Upper lobe of left lung (tissue), 6 donors: ENCODE measurements at places on chromosomes 12 and 14. TPM values are rescaled to one million over a fixed set of nuclear protein-coding genes. Genes with fewer than 3 reads are reported as not detected.

DNA sequence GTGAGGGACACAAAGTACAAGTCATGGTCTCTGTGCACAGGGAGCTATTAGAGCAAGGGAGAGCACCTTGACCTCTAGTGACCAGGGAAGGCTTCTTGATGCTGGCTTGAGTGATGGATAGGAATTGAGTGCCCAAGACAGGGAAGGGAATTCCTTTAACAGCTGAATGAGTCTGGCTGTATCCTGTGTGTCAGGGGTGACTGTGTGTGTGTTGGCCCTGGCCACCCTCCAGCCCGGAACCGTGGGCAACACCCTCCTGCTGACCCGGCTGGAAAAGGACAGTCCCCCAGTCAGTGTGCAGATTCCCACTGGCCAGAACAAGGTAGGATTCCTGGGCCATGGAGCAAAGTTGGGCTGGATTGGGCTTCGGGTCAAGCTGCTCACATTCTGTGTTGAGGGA, 5.5 kb upstream of the PFDN5 start:
- H3K4me3 ChIP-seq: no peak overlapping the region
- H3K27me3 ChIP-seq: no peaks in the 10 kb centered on the region
- H3K27ac ChIP-seq: no peak overlapping the region
- no peaks in the 10 kb centered on the region for H3K36me3 ChIP-seq

- H3K27ac ChIP-seq: no peak overlapping the region
- no peaks in the 10 kb centered on the region for H3K36me3 ChIP-seq
- no peak overlapping the region for H3K4me3 ChIP-seq
- H3K27me3 ChIP-seq: no peaks in the 10 kb centered on the region
- DNase-seq: peak; percentile 33
Measured at GRCh38 chr12:113086249-113087164, 30.0 kb downstream of the DTX1 start.

DNA sequence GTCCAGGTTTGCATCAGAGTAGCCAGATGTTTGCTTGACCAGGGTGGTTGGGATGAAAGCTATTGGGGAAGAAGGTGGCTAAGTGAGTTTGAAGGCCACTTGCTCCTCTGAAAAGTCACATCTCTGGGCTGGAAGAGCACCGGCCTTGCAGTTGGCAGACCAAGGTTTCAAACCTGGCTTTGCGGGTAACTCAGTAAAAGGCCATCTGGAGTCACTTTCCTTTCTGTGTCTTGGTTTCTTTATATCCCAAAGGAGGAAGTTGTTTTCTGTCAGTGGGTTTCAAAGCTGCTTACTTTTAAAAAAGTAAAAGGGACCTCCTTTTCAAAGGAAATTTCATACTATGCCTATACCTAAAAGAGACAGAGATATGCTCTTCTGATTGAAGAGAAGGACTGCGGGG, 26.2 kb upstream of the CMA1 start:
- H3K4me3 ChIP-seq: no peak overlapping the region
- no peaks in the 10 kb centered on the region for H3K36me3 ChIP-seq
- no peak overlapping the region for H3K27ac ChIP-seq

- no peaks in the 10 kb centered on the region for H3K27me3 ChIP-seq
- no peaks in the 10 kb centered on the region for H3K4me1 ChIP-seq
- no peak overlapping the region for H3K4me3 ChIP-seq
- no peaks in the 10 kb centered on the region for H3K36me3 ChIP-seq
- no peak overlapping the region for H3K27ac ChIP-seq
Measured at GRCh38 chr12:64976131-64976530, 145.0 kb downstream of the WIF1 start.

DNA sequence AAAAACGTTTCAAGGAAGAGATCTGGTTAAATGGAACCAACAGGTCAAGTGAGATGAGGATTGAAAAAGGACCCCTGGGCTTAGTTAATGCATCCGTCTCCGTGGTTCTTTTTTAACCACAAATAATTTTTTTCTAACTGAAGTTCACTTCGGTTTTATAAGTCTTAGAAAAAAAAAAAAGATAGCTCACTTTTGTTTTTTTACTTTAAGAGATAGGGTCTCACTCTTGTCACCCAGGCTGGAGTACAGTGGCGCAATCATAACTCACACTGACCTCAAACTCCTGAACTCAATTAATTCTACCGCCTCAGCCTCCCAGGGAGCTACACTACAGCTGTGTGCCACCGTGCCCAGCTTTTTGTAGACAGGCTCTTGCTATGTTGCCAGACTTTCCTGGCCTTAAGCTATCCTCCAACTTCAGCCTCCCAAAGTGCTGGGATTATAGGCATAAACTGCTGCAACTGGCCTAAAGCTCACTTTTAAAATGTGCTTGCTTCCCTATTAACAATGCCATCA, 11.8 kb downstream of the HNRNPC start:
- H3K36me3 ChIP-seq: peaks cover 29% of the 10 kb centered on the region
- peaks cover 40% of the 10 kb centered on the region for H3K4me1 ChIP-seq

Gene PNN
- 24.9 TPM for total RNA-seq
